ENCODE measurements at places on chromosomes 5 and 9.

DNA sequence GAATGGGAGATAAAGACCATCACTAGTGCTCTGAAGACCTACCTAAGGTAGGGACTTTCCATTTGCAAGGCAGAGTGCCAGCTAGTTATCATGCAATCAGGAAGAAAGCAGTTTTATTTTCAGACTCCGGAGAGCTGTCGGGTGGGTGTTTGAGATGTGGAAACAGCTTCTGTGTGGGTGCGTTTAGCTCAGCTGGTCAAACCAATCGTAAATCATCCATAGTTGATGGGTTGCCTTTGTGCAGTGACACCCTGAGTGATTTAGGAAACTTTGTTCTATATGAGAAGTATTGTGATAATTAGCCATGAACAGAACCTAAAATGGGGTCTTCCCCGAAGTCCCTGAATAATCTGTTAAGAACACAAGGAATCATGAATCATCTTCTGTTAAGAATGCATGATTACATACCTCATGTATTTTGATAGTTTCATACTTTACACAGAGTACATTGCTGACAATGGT is 284.3 kb downstream of the ARHGAP26 start:
- DNase-seq = no peak

GRCh38 chr5:83556190-83556589 is 84.6 kb downstream of the VCAN start:
- DNase-seq = no peak

- no peak for DNase-seq
These were observed 56.7 kb upstream of the GAS1 start for GRCh38 chr9:87004016-87004415.

- DNase-seq = peak; percentile 26
These were observed 1.0 kb downstream of the KLF9 start for GRCh38 chr9:70413464-70413798.

DNA sequence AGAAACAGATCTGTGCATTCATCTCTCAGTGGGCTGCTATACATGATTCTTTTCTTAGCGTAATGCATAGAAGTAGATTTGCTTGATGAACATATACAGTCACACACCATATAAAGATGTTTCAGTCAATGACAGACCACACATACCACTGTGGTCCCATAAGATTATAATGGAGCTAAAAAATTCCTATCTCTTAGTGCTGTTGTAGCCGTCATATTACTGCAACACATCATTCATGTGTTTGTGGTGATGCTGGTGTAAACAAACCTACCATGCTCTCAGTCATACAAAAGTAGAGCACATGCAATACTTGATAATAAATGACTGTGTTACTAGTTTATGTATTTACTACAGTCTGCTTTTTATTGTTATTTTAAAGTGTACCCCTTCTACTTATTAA is 214.3 kb downstream of the ARHGAP26 start:
- no peak for DNase-seq

GRCh38 chr9:121267689-121268597 is at the start of gene GSN:
Gene GSN (plus strand): TSS chr9:121268162. CDS start chr9:121301972, 33,810 bp downstream.
- peak; percentile 9 for DNase-seq

- no peak for DNase-seq
These were observed 59.8 kb downstream of the TNFSF15 start for GRCh38 chr9:114745879-114746550.

DNA sequence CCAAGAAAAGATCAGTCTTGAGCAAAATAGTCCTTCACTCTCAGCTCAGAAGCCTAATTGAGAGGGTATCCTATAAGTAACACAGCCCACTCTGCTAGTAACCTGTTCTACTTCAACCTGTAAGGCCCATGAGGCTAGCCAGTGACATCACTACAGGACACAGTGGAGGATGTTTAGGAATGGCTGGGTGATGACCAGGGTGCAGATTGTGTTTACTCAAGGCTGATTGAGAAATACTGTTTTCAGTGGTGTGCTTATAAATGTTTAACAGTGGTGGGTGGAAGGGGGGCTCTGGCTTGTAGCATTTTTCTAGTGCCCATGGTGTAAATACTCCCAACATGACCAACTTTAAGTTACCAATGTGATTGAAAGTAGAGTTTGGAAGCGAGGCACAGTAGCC is 159.8 kb upstream of the CCDC152 start:
- no peak for DNase-seq

GRCh38 chr5:73938280-73938937 is 312.4 kb downstream of the ARHGEF28 start:
- no peak for DNase-seq

GRCh38 chr5:142981886-142982820 is 212.0 kb downstream of the ARHGAP26 start:
- no peak for DNase-seq

GRCh38 chr5:39447059-39447458 is 22.3 kb upstream of the DAB2 start:
- no peak for DNase-seq

DNA sequence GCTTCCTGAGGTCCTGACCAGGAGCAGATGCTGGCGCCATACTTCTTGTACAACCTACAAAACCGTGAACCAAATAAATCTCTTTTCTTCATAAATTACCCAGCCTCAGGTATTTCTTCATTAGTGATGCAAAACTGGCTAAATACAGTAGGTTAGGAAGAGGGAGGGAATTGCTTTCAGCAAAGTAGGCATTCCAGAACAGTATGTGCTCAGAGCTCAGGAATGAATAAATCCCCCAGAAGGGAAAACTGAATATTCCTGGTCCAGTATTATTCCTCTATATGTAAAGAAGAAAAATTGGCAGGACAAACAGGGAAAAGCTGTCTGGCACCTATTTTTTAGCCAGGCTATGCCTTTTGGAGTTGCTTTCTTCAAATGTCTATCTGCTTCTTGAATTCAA is 577.1 kb downstream of the PSAT1 start:
- no peak for DNase-seq

DNA sequence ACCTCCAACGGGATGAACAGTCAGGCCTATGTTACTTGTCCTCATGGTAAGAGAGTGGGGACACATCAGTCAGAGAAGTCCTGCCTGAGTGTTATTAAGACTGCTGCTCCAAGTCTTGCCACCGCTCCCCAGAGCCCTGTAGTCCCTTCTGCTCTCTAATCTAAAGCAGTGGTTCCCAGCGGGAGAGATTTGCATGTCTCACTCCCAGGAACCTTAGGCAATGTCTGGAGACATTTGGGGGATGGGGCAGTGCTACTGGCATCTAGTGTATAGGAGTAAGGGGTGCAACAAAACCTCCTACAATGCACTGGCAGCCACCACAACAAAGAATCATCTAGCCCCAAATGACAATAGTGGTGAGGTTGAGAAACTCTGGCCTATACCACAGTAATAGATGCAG is 2.6 kb upstream of the SVEP1 start:
- no peak for DNase-seq

GRCh38 chr9:101912698-101913097 is 174.3 kb upstream of the GRIN3A start:
- no peak for DNase-seq

DNA sequence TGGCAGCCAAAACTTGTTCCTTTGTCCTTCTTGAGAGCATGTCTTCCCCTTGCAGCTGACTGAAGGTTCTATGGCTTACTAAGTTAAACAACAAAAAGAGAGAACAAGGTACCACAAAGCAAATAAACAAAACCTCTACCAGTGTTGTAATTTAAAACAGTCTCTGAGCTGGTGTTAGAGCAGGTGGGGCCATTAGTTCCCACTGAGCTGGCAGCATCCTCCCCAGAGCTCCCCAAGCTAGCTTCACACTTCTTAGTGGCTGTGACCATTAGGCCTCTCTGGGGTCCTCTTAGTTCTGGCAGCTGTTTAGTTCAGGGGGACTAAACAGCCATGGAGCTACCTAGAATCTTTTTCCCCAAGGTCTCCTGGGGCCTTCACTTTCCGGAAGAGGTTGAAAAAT is 128.6 kb upstream of the ELL2 start:
- DNase-seq = no peak

GRCh38 chr9:31573561-31573960 is 810.9 kb upstream of the ACO1 start:
- DNase-seq = no peak

- no peak for DNase-seq
These were observed 10.7 kb upstream of the AGPAT2 start for GRCh38 chr9:136697821-136698526.

DNA sequence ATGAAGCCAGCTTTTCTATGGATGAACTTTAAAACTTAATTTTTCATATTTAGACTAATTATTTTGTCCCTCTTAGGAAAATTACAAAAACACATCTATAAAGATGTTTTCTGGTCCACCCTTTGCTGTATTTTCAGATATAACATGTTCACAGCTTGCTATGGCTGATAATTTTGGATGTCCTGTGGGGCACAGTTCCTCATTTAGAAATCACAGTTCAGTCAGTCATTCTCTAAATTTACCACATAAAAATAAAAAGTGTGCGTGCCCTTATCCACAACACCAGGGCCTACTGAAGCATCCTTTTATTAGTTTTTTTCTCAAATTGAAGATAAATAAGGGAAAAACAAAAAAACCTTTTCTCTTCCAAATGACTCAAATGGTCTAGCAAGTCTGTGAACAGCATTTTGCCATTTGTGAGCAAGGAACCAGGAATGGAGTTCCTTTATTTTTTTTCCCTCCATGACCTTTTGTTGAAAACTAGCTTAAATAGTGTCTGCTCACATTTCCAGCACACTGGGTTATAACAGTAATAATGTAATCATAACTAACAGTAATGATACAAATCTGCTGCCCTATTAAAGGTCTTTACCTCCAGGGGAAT is 87.1 kb downstream of the CEMIP2 start:
- DNase-seq = no peak

GRCh38 chr9:71858812-71859211 is 52.2 kb downstream of the ABHD17B start:
- no peak for DNase-seq

- no peak for DNase-seq
These were observed 136.0 kb upstream of the ALDH1B1 start for GRCh38 chr9:38256461-38256860.

- DNase-seq = no peak
These were observed 830.4 kb downstream of the MAT2B start for GRCh38 chr5:164335837-164336236.

GRCh38 chr9:88494983-88495721 is 39.8 kb upstream of the NXNL2 start:
- no peak for DNase-seq

GRCh38 chr5:115751176-115751575 is 65.3 kb downstream of the CDO1 start:
- no peak for DNase-seq

- DNase-seq = no peak
These were observed 39.0 kb downstream of the TENT4A start for GRCh38 chr5:6752236-6752635.

DNA sequence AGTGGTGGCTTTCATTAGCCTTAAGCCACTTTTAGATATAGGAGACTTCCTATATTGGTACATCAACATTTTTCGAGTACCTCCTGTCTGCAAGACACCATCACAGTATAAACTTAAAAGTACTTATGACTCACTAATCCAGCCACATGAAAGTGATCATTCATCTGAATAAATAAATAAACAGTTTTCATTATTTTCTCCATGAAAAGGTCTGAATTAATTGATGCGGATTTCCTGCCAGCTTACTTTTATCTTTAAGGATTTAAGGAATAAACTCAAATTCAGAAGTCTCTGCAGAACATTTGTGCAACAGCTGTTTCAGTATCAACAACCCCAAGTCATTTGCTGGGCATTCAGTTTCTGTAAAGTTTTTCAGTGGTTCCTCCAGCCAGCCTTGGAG is 4.0 kb downstream of the SAP30L start:
- DNase-seq = no peak

GRCh38 chr9:93085676-93086075 is 10.3 kb upstream of the CARD19 start:
- DNase-seq = no peak

GRCh38 chr5:87765009-87765408 is 352.3 kb upstream of the CCNH start:
- no peak for DNase-seq

- no peak for DNase-seq
These were observed 1.1 kb upstream of the ICE1 start for GRCh38 chr5:5421149-5421960.

- no peak for DNase-seq
These were observed 41.5 kb downstream of the SH3PXD2B start for GRCh38 chr5:172412724-172413286.

- DNase-seq = no peak
These were observed 237.9 kb downstream of the TMEM38B start for GRCh38 chr9:105932276-105932675.

- DNase-seq = no peak
These were observed 783.3 kb upstream of the CDH9 start for GRCh38 chr5:27821681-27822080.

- DNase-seq = no peak
These were observed 2.3 kb downstream of the DENND4C start for GRCh38 chr9:19232823-19233194.

DNA sequence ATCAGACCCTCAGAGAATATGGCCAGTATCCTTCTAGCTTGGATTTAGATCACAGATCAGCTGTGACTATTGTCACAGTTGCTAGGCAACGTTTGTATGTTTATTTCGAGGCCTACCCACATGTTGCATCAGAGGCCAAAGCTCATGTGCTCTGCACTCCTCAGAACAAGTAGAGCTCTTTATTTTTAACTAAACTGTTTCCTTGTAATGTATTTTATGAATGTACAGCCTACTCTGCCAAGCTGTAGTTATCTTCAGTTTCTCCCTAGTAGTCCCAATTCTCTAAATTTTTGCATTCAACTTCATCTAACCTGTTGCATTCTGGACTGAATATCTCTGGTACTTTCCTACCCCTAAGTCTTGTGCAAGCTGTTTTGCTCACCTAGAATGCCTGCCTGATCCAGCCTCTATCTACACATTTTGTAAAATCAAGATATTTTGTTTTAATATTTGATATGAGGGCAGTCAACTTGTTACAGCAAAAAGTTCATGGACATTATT is 52.8 kb downstream of the CAST start:
- no peak for DNase-seq

GRCh38 chr5:154309371-154309745 is 118.8 kb downstream of the GALNT10 start:
- DNase-seq = no peak

GRCh38 chr9:105416840-105417239 is 31.0 kb upstream of the FSD1L start:
- no peak for DNase-seq

- DNase-seq = no peak
These were observed 37.9 kb downstream of the PLEKHG4B start for GRCh38 chr5:129820-130219.

DNA sequence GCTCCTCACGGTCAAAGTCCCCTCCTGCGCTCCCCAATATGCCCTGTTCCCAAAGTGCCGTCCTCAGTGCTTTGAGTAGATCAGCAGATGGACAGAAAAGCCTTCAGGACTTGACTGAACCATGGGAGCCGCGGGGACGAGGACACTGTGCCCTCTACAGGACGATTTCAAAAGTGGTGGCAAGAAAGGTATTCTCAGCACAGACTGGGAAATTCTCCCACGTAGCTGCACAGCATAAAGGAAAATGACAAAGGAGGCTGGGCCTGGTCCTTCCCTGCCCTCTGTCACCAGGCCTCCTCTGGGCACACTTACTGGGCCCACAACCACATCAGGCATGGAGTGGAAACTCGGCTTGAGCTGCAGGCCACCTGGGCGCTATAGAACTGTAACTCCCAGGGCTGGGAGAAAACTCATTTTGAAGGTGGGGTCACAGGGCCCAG is 16.7 kb upstream of the MTMR12 start:
- DNase-seq = no peak

GRCh38 chr5:143820451-143820850 is 8.5 kb downstream of the HMHB1 start:
- no peak for DNase-seq

Measured in stimulated activated CD8-positive, alpha-beta memory T cell treated with anti-CD3 and anti-CD28 coated beads, Interleukin-15, amount 100 ng/mL, for 24 hours (primary cell).